CD4-positive, alpha-beta T cell treated with Interleukin-15 for 4 hours (primary cell): ENCODE measurements at places on chromosomes 5 and 9.

GRCh38 chr9:37575511-37575914, 667 bp downstream of the FBXO10 start:
- no peak for DNase-seq

GRCh38 chr9:79945016-79945415, 373.3 kb downstream of the TLE4 start:
- peak; percentile 4 for DNase-seq

GRCh38 chr5:130333089-130333488, 428.8 kb downstream of the CHSY3 start:
- no peak for DNase-seq

DNA sequence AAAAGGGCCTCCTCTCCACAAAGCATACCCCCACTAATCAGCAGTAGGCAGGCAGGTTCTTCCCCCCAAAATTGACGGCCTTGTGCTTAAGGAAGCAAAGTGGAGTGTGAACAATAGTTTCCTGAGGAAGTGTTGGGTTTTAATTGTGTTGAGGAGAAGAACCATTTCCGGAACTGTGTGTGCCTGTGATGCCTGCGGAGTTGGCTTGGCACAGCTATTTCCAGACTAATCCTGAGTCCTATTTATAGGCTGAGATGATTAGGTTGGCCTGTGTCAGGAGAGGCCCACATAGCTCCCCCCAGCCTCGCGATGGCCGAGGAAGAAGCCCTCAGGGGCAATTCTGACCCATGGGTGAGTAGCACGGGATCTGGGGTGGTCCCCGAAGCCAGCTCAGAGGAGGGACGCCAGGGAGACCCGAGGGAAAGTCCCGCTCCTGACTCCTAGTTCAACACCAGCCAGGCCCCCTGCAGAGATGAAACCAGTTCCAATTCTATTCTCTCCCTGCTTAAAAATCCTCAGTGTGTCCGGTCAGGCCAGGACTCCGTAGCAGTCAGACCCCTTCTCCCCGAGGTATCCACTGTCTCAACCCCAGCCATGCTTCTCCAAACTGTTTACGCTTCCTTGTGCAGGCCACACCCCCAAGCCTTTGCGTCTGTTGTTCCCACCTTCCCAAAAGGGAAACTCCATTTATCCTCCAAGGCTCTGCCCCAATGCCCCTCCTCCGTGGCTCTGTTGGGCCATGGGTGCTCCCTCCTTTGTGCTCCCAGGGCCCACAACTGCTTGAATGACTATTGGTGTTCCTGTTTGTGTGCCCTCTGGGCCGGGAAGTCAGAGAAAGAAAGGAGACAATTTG, 18.1 kb downstream of the GSN start:
- DNase-seq, result no peak
